Stomach (tissue), 19 donors: ENCODE measurements at places on chromosomes 1 and 21. TPM values are rescaled to one million over a fixed set of nuclear protein-coding genes. Genes with fewer than 3 reads are reported as not detected.

DNA sequence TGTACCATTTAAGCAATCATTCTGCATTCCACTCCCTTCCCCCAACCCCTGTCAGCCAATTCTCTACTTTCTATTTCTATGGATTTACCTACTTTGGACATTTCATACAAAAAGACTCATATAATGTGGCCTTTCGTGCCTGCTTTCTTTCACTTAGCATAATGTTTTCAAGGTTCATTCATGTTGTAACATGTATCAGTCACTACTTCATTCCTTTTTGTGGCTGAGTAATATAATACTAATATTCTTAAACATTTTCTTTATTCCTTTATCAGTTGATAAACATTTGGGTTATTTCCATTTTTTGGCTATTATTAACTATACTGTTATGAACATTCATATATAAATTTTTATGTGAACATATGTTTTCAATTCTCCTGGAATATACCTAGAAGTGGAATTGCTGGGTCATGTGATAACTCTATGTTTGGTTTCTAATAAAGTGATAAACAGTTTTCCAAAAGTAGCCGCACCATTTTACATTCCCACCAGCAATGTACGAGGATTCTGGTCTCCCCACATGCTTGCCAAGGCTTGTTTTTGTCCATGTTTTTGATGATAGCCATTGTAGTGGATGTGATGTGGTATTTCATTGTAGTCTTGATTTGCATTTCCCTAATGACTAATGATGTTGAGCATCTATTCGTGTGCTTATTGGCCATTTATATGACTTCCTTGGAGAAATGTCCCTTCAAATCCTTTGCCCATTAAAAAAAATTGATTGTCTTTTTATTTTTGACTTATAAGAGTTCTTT lies 61.9 kb upstream of the GNG12 start:
- no peak for DNase-seq

GRCh38 chr1:89995598-89996449 lies 914 bp downstream of the ZNF326 start:
- peak; percentile 49 for DNase-seq

KIF26B gene
- polyA plus RNA-seq, result 0.15 TPM

TEX38 gene
- not detected for polyA plus RNA-seq

HFM1 gene
- not detected for polyA plus RNA-seq
